ENCODE measurements at places on chromosomes 5 and 9.

- DNase-seq = no peak
These were observed 193.5 kb downstream of the ACTL7B start for GRCh38 chr9:108662091-108662875.

DNA sequence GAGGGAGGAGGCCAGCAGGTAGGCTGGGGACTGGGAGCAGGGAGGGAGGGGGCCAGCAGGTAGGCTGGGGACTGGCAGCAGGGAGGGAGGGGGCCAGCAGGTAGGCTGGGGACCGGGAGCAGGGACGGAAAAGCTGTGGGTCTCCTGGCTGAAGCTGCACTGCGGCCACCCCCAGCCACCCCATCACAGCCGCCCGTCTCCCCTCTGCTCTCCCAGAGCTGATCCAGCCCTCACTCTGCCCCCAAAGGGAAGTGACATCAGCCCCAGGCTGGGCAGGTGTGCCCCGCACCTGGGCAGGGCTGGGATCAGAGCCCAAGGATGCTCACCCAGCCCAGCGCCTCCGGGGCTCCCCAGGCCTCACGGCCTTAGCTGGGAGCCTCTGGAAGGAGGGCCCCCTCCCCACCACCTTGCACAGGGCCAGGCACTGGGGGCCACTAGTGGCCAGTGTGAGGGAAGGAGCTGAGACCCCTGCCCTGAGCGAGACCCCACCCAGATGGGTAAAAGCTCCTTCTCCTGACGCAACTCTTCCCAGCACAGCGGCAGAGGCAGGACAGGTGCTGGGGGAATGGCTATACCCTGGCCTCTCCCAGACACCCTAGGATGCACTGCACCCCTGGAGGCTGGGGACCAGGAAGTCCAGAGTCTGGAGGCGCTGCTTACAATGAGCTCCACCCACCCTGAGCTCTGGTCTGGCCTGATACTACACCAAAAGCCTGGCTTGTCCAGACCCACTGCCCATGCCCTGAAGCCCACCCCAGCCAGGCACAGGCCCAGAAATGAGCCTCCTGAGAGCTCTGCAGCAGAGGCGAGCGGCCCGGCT, 11.6 kb downstream of the AGPAT2 start:
- DNase-seq = no peak

DNA sequence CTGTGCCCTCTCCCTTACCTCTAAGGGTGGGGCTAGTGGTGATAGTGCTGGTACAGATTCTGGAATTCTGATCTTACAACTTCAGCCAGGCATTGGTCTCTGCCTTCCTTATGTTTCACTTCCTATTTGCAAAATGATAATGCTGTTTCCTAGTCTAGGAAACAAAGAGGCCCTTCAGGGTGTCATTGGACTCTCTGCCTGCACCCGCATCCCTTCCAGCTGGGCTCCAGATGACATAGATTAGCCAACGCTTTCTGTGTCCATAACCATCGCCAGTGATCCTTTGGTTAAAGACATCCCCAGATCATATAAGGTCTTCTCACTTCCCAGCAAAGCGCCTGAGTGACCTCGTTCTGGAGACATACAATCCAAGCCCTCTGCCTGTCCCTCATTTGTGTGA, 180.7 kb downstream of the ERCC6L2 start:
- no peak for DNase-seq

- no peak for DNase-seq
These were observed 66.9 kb downstream of the SPATA31C2 start for GRCh38 chr9:88071331-88071730.

DNA sequence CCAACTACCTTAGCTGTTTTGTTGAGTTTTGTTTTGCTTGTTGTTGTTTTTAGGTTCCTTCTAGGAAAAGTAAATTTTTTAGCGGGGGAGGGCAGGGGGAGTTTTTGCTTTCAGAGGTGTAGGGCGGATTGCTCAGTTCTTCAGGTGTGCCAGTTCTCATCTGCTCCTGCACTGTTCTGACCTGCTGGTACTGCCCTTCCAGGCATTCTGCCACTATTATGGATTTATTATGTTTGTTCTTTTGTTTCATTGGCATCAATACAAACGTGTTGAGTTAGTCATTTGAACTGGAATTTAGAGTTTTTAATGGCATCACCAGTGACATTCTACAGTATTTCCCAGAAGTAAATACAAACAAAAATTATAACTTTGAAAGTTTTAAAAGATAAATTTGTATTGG, 26.0 kb downstream of the ERCC6L2 start:
- DNase-seq = no peak

GRCh38 chr5:34041247-34041972, 1.6 kb downstream of the C1QTNF3 start:
- no peak for DNase-seq

GRCh38 chr5:2704111-2704510, 47.4 kb downstream of the IRX2 start:
- DNase-seq = no peak

- DNase-seq = no peak
These were observed 3.2 kb upstream of the SMAD5 start for GRCh38 chr5:136129445-136129844.

DNA sequence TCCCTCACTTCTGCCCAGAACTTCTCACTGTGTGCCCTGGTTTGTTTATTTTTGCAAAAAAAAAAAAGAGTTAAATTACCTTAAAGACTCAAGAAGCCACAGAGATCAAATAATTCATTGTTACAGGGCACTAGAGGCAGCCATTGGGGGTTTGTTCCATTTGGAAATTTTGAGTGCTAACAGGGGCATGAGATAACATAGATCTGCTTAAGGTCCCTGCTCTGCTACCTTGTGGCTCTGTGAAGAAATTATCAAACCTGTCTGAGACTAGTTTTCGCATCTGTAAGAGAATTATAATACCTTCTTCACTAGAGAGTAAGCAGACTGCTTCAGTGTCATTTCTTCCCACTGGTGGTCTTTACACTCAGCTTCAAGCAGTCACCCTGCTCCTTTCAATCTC, 394 bp downstream of the TLR4 start:
- DNase-seq = no peak

- DNase-seq = no peak
These were observed 427.6 kb upstream of the WWC1 start for GRCh38 chr5:167863883-167864282.

DNA sequence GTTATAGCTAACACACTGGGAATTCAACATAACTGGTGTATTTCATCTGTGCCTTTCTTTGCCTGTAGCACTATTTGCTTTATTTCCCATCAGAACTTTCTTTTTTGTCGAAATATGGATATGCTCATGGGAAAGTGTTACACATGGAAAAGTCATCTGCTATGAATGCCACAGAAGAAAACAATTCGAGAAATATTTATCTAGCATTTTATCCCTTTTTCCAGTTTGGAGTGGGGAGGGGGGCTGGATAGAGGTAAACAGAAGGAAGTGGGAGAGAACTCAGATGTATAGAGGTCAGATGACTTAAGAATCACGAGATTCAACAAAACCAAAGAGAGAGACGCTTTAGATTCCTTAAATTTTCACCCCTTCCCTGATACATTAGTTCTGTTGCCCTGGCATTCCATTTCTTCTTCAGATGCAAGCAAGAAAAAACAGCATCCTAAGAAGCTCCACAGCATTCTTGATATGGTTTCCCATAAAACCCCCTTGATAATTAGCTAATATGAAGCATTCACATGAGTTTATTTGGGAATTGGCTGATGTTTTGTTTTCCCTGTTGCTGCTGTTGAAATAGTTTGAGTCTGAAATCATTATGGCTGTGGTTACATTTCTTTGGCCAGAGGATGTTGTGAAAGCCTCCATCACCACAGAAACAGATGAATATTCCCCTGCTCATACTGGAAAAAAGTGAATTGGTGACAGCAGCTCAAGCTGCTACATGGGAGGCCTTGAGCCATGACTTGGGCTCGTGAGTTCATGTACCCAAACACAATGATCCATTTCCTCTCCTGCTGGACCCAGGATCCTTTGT, 335.8 kb upstream of the DAB2 start:
- DNase-seq = no peak

DNA sequence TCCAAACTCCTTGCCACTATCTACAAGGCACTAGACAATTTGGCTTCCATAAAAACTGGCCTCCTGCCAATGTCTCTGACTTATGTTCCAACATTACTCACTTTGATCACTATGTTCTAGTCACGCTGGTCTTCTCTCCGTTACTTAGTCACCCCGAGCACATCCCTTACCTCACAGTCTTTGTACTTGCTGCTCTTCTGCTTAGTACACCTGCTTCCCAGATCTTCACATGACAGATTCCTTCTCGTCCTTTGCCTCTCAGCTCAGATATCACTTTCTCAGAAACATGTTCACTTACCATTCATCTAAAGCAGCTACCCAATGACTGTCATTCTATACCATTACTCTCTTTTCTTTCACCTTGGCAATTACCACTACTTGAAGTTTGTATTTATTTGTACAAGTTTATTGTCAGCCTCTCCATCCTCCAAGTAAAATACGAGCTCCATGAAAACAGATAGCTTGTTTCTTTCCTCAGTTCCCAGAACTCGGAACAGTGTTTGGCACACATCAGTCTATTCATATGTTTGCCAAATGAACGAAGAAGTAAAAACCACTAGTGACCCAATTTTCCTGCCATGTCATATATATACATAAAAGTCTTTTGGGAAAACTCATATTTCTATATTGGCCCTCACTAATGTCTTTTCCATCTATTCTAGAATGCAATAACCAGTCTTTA, 5.9 kb upstream of the SLC22A5 start:
- DNase-seq = peak; percentile 27

Data from pulmonary artery endothelial cell (primary cell).